ENCODE measurements at places on chromosomes 7 and 10. TPM values are rescaled to one million over a fixed set of nuclear protein-coding genes. Genes with fewer than 3 reads are reported as not detected.

DNA sequence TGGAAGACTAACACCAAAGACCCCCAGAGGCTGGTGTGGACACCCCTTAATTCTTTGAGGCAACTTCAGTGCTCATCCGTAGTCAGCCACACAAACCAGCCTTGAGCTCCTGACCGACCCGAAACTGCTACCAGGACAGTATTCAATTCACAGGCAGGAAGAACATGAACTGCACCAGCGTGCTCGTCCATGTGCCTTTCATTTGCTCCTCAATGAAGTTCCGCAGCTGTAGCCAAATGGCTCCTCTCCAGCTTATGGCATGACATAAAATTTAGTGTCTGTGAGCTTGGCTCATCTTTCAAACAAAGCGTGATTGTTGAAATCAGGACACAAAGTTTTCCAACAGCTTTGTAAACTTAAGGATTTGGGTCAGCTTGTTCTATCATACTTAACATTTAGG is 144.1 kb upstream of the FAM171A1 start:
- H3K4me1 ChIP-seq = no peaks in the 10 kb centered on the region
- no peak overlapping the region for H3K27ac ChIP-seq
- H3K36me3 ChIP-seq = no peaks in the 10 kb centered on the region
- no peak for DNase-seq

DNA sequence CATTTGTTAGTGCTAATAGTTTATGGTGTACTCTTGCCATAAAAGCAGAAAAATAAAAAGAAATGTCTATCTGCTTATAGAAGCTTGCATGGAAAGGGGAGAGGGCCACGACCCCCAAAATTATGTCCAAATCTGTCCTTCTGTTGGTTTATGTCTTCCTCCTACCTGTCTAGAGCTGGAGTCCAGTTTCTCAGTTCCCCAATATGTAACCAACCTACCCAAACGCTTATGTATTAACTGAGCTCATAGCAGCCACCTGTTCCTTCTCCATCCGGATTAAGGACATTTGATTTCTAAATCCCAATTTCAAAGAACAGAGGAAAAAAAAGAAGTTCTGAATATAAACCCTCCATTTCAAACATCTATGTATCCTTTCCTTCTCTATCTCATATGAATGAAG is 30.3 kb upstream of the TPK1 start:
- DNase-seq = no peak
- no peak overlapping the region for H3K4me3 ChIP-seq
- H3K27me3 ChIP-seq = no peaks in the 10 kb centered on the region
- H3K27ac ChIP-seq = no peak overlapping the region

DNA sequence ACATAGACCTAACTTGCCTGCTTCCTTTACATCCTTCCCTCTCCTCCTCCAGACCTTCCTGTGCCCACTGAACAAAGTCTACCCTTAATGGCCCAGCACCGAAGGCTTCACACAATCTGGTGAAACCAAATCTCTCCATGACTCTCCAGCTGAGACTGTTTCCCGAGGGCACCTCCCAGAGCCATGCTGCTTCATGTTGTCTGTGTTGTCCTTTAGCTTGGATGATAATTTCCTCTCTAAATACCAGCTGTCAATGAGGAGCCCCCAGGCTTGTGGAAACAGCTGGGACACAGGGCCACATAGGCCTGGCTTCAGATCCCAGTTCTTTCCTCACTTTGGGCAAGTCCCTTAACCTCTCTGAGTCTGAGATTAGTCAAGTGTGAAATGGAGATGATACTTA is 54.3 kb downstream of the DLD start:
- H3K36me3 ChIP-seq = peaks cover 14% of the 10 kb centered on the region
- no peaks in the 10 kb centered on the region for H3K27me3 ChIP-seq
- DNase-seq = no peak
- no peak overlapping the region for H3K4me3 ChIP-seq
- peak overlapping the region; percentile 94 for H3K27ac ChIP-seq

DNA sequence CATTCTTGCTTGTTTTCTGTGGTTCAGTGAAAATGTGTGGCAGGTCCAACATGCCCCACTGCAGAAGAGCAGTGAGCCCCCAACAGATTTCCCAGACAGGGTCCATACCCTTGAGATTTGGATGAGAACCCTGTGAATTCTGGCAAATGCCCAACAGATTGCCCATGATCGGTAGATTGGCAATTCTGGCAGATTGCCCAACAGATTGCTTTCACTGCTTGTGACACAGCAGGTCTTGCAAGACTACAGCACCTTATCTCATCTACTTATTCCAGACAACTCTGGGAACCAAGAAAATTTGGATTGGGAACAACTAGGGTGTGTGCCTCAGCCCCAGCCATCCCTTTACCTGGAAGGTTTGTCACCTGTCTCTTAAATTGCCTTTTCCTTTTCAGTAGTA is 143.7 kb upstream of the COL1A2 start:
- no peaks in the 10 kb centered on the region for H3K36me3 ChIP-seq
- no peaks in the 10 kb centered on the region for H3K27me3 ChIP-seq
- no peak overlapping the region for H3K4me3 ChIP-seq
- H3K4me1 ChIP-seq = no peaks in the 10 kb centered on the region
- no peak overlapping the region for H3K27ac ChIP-seq

DNA sequence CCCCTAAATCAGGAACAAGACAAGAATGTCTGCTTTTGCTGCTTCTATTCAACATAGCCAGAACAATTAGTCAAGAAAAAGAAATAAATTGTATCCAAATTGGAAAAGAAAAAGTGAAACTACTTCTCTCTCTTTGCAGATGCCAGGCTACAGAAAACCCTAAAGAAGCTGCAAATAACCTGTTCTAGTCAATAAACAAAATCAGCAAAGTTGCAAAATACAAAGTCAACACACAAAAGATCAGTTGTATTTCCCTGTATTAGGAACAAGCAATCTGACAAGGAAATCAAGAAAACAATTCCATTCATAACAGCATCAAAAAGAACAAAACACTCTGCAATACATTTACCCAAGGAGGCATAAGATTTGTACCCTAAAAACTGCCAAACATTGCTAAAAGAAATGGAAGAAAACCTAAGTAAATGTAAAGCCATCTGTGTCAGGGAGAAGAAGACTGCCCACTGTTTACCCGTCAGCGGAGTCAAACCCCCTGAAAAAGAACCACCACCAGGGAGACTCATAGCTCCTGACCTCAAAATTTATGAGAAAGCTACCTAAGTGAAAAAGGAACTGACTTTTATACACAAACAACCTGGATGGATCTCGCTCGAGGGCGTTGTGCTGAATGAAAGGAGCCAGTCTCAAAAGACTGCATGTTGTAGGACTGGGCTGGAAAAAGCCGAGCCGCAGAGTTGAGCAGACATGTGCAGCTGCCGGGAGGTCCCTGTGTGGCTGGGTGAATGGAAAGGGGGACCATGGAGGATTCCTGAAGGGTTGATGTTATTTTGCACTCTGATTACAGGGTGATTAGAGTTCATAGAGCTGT is 263.1 kb downstream of the MAD1L1 start:
- no peaks in the 10 kb centered on the region for H3K36me3 ChIP-seq
- no peaks in the 10 kb centered on the region for H3K27me3 ChIP-seq
- no peak for DNase-seq

- no peak for DNase-seq
- H3K4me1 ChIP-seq = no peaks in the 10 kb centered on the region
- no peaks in the 10 kb centered on the region for H3K36me3 ChIP-seq
- H3K27me3 ChIP-seq = no peaks in the 10 kb centered on the region
Measured at GRCh38 chr10:60645980-60646379, 132.3 kb upstream of the CDK1 start.

DNA sequence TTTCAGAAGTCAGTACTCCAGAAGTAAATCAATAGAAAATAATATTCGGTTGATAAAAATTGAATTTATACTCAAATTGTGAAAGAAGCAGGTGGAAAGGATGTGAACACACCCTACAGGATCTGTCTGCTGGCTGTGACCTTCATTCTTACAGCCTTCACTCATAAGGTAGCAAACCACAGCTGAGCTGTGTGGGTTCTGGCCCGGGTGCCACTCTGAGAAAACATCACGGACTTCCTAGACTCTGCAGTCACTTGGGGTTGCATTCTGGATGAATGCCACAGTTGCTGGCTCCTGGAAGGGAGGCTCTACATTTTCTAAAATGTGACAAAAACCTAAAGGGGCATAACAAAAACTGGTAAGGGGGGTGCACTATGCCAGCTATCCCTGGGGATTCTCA is 36.0 kb upstream of the ABLIM1 start:
- H3K36me3 ChIP-seq = no peaks in the 10 kb centered on the region
- H3K4me1 ChIP-seq = peaks cover 79% of the 10 kb centered on the region
- peak overlapping the region; percentile 100 for H3K27ac ChIP-seq

GRCh38 chr10:62147425-62147824 is 121.2 kb downstream of the RTKN2 start:
- no peak for DNase-seq
- no peaks in the 10 kb centered on the region for H3K4me1 ChIP-seq
- H3K27ac ChIP-seq = peak overlapping the region; percentile 12
- H3K36me3 ChIP-seq = no peaks in the 10 kb centered on the region

GRCh38 chr7:129462420-129462819 is 28.2 kb downstream of the STRIP2 start:
- no peak overlapping the region for H3K27ac ChIP-seq
- H3K4me1 ChIP-seq = no peaks in the 10 kb centered on the region
- no peak overlapping the region for H3K4me3 ChIP-seq
- DNase-seq = no peak
- H3K27me3 ChIP-seq = no peaks in the 10 kb centered on the region

GRCh38 chr7:117135553-117135891 is 182.2 kb downstream of the ST7 start:
- no peaks in the 10 kb centered on the region for H3K27me3 ChIP-seq
- H3K4me3 ChIP-seq = no peak overlapping the region
- DNase-seq = no peak
- no peak overlapping the region for H3K27ac ChIP-seq
- no peaks in the 10 kb centered on the region for H3K36me3 ChIP-seq
- H3K4me1 ChIP-seq = no peaks in the 10 kb centered on the region

DNA sequence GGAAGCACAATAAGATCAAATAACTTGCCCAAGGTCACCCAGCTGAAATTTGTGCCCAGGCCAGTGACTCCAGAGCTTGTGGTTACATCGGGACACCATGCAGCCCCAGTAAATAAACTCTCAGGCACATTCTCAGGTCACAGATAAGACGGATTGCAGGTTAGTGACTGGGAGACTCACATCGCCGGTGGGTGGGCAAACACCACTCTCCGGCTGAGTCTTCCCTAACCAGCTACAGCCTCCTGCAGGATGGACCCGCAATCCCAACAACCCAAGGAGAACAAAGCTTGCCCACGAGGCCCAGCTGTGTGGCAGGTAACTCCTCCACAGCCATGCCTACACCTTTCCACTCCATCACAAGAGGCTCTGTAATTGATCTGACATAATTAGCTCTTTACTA is 81.7 kb upstream of the EFCAB10 start:
- H3K4me3 ChIP-seq = no peak overlapping the region
- H3K27ac ChIP-seq = no peak overlapping the region
- H3K36me3 ChIP-seq = no peaks in the 10 kb centered on the region
- no peak for DNase-seq

DNA sequence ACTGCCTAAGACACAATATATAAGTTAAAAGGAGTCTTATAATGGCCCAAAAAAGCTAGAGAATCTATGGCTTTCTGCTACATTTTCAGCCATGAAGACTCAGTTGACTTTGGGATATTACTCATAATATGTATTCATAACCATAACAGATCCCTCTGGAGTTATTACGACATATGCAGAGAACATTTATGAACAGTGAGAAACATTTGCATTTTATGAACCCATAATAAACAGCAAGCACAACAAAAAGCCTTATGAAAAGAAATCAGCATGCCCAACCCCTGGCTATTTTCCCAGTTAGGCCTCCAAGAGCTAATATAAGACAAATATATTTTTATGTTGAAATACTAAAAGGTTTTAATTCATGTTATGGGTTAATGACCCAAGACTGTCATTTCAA is 52.4 kb downstream of the ARMH3 start:
- H3K4me3 ChIP-seq = no peak overlapping the region
- no peak for DNase-seq
- H3K27ac ChIP-seq = no peak overlapping the region
- no peaks in the 10 kb centered on the region for H3K27me3 ChIP-seq
- no peaks in the 10 kb centered on the region for H3K4me1 ChIP-seq
- peaks cover 22% of the 10 kb centered on the region for H3K36me3 ChIP-seq

DNA sequence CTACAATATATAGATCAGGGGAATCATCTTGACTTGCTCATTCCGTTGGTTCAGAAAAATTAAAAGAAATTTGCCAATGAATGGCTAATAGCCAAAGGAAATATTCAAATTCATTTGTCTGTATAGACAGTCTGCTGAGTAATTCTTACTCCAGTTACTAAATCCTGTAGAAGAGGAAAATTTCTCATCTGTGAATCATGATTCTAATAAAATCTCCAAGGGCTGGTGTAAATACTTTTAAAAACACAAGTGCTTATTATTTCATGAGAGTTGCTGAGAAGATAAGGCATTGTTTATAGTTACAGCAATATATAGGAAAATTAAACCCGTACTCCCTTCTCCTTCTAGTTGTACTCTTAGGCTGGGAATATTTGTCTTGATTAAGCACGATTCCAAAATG is 53.0 kb downstream of the WNT2 start:
- H3K4me1 ChIP-seq = no peaks in the 10 kb centered on the region
- H3K4me3 ChIP-seq = no peak overlapping the region
- H3K36me3 ChIP-seq = no peaks in the 10 kb centered on the region
- no peak overlapping the region for H3K27ac ChIP-seq
- no peaks in the 10 kb centered on the region for H3K27me3 ChIP-seq

DNA sequence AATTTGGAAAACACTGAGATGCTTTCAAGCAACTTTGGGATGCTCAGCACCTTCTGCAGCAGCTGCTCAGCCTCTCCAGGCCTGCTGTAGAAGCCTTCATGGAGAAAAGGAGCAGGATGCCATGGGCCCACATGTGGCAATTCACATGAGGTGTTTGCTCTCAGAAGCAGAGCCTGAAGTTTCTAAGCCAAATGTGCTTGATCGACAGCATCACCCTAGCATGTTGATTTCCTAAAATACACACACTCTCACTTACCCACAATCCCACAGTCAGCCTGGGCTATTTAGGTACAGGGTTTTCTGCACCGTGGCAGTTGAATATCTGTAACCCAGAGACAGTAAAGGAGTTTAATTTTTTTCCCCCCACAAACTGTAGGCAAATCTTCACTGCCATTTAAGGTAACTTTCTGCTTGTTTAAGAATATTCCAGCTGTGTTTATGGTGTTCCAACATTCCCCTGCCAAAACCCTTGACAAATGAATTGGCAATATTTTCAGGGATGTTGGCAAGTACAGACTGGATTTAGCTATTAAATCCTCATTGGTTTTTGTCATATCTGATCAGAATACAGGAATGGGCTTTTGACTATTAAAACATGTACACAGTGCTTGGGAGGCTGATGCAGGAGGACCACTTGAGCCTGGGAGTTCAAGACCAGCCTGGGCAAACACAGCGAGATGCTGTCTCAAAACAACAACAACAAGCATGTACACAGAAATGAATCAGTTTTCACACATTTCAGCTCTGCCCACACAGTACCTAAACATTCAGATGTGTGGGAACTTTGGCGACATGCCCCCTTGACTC is 244.2 kb downstream of the CELF2 start:
- no peak overlapping the region for H3K27ac ChIP-seq
- no peaks in the 10 kb centered on the region for H3K4me1 ChIP-seq
- no peak overlapping the region for H3K4me3 ChIP-seq
- no peaks in the 10 kb centered on the region for H3K27me3 ChIP-seq
- no peak for DNase-seq
- no peaks in the 10 kb centered on the region for H3K36me3 ChIP-seq

The KIAA1549 gene
- 14.1 TPM for total RNA-seq

The BTBD16 gene
- total RNA-seq = 0.82 TPM

The UNCX gene
- total RNA-seq = not detected

The CDH23 gene
- 2.7 TPM for total RNA-seq

The CCDC172 gene
- not detected for total RNA-seq

The AGAP3 gene
- total RNA-seq = 103 TPM

The PKD2L1 gene
- total RNA-seq = not detected

The WEE2 gene
- not detected for total RNA-seq

The CFAP43 gene
- total RNA-seq = 0.21 TPM

The LFNG gene
- 38.1 TPM for total RNA-seq
